RPMI8226 (cell line): ENCODE measurements at places on chromosomes 12 and 14.

DNA sequence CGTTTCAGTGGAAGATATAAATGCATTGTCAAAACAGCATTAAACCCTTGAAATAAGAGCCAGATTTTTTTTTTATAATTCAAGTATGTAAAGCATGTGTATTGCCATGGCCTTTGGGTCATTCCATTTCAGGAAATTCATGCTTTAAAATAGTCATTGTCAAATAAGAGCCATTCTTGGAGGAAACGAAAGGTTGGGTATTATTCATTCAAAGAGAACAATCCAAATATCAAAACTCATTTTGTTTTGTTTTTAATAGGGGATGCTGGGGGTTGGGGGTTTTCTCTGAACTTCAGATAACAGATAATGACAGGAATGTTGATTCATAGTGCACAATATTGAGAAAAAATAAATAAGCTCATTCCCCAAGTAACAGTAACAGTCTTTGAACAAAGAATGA lies 174.4 kb upstream of the NUDT4 start:
- DNase-seq = no peak

GRCh38 chr12:5513406-5513805 lies 81.5 kb downstream of the NTF3 start:
- DNase-seq = no peak

DNA sequence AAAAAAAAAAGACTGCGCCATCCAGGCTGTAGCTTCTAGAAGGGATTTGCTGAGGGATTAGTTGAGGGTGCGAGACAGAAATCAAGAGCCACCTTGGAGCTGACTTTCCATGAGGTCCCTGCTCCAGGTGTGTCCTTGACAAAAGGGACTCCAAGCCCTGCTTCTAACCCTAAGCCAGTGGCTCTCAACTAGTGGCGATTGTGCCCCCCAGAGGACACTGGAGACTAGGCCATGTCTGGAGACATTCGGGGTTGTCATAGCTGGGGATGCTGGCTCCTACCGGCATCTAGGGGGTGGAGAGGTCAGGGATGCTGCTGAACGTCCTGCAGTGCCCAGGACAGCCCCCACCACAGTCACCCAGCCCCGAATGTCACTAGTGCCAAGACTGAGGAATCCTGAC lies 40.6 kb downstream of the SPRING1 start:
- DNase-seq = peak; percentile 68

DNA sequence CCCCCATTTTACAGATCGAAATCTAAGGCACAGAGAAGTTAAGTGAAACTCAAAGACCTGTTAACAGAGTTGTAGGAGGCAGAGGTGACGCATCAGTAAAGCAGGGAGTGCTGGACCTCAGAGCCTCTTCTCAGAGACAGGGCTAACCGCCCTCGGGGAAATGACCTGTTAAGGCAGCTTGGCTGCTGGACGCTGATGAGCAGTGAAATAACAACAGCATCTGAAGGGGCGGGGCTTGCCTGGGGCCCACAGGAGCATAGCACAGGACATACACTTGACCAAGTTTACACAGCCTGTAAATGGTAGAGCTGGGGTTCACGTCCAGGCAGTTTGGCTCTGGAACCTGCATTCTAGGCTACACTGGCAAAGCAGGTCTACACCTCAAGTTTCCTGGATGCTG lies 39.3 kb downstream of the LRTM2 start:
- no peak for DNase-seq

DNA sequence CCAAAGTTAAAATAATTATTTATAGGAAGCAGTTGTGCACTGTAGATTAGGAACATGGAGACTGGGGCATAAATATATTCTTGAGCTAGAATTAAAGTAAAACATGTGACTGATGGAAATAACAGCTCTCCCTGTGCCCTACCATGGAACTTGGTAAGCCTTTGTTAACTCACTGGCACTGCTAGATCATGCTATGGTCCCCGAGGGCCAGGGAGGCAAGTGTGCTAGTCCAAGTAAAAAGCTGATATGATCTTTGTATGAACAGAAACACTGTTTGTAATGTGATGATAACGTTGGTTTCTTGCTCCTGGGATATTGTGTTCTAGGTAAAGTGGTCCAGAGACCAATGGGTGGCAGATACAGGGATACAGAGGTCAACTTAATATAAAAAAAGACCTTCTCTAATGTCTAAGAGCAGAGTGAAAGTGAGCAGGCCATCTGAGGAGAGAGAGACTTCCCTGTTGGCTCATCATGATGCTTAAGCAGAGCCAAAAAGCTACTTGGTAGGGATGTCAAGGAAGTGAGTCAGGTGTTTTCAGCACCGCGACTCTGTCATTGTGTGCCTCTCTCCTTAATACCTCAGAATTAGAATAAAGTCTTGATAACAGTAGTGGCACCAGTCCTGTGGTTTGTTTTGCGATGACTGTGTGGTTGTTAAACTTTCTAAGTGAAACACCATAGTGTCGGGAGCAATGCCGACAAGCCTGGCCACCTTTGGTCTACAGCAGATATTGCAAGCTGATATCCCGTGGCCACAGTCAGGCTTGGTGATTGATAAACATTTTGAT lies 27.6 kb downstream of the BICD1 start:
- peak; percentile 66 for DNase-seq

DNA sequence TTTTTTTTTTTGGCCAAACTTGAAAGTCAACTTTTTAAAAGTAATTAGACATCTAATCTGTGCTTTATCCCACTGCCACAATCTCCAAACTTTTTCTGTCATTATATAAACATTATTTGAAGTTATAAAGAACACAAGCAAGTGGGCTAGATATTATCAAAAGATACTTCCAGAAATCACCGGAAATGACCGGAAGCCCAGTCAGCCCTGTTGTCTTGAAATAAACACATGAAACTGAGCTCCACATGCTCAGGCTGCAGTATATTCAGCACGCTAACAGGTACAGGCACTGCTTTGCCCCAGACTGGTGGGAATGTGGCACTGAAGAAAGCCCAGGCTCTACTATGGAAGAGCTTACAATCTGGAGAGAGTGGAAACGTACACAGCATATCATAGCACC lies 158.9 kb upstream of the PLEKHG7 start:
- DNase-seq = no peak

- DNase-seq = peak; percentile 42
Observed at GRCh38 chr12:18224745-18225144, 36.6 kb upstream of the PIK3C2G start.

- DNase-seq = peak; percentile 34
Observed at GRCh38 chr12:43758247-43758727, 303 bp downstream of the PUS7L start.

DNA sequence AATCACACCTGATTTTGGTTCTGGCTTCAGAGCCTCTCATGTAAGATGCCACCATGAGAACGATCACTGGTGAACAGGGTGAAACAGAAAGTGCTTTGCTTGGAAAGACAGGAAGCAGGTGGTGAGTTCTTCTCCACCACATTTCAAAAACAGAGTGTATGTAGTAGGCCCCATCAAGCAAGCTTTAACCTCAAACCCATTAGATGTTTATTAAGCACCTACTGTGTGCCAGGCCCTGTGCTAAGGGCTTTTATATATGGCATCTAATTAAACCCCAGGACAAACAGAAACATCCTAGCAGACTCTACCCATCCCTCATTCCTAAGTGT lies 47.8 kb upstream of the MED13L start:
- peak; percentile 77 for DNase-seq

GRCh38 chr12:24379433-24379832 lies 430.0 kb upstream of the SOX5 start:
- no peak for DNase-seq

GRCh38 chr12:96623155-96623554 lies 133.8 kb downstream of the CFAP54 start:
- DNase-seq = no peak

- no peak for DNase-seq
Observed at GRCh38 chr14:68418174-68419118, 374.4 kb downstream of the ZFP36L1 start.

- DNase-seq = no peak
Observed at GRCh38 chr14:24064091-24064795, 7.1 kb upstream of the CPNE6 start.

DNA sequence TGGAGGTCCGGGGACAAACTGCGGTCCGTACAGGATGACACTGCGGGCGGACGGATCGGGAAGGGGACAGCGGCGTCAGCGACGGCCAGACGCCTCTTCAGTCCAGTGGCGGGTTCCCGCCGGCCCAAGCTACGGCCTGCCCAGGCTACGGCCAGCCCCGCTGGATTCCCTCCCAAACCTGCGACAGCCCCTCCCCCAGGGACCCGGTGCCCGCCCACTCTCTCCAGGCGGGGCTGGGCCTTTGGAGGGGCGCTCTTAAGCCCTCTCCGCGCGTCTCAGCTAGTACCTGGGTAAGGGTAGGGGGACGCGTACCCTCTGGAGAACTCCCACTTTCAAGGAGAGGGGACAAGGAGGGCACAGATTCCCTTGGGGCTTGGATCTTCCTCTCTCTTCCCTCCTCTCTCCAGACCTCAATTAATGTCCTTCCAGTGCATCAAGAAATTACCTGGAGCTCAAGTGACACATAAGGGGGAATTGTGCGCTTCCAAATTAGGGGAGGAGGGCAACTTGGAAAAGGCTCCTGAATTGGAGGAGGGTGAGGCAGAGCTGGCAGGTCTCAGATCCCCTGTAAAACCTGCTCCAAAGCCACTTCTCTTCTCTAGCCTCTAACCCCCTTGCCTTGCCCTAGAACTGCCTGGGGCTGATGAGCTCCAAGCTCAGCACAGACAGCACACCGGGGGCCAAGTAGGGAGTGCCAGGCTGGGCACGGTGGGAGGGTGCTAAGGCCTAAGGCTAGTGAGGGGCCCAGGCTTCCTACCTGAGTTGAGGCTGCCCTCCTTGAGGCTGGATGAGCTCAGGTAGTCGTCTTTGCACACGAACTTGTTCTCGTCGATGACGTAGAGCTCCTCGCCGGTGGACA lies 3.1 kb downstream of the LHX5 start:
- DNase-seq = no peak

DNA sequence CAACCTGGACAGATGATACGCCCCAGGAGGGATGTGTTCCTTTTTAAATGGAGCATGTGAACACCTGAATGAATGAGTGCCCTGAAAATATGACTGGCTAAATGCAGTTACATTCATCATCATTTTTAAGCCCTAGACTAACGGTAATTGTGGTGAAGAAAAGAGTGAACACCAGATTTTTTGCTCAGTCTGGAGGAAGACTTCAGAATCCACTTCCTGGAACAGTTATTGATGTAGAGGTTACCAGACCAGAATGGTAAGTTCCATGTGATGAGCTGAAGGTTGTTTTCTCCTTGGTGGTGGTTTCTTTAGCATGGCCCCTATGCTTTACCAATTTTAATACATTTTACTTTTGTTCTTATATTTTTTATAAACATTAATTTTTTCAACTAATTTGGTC lies 29.3 kb downstream of the PIWIL1 start:
- no peak for DNase-seq

GRCh38 chr12:32486158-32486557 lies 86.8 kb downstream of the FGD4 start:
- DNase-seq = no peak

DNA sequence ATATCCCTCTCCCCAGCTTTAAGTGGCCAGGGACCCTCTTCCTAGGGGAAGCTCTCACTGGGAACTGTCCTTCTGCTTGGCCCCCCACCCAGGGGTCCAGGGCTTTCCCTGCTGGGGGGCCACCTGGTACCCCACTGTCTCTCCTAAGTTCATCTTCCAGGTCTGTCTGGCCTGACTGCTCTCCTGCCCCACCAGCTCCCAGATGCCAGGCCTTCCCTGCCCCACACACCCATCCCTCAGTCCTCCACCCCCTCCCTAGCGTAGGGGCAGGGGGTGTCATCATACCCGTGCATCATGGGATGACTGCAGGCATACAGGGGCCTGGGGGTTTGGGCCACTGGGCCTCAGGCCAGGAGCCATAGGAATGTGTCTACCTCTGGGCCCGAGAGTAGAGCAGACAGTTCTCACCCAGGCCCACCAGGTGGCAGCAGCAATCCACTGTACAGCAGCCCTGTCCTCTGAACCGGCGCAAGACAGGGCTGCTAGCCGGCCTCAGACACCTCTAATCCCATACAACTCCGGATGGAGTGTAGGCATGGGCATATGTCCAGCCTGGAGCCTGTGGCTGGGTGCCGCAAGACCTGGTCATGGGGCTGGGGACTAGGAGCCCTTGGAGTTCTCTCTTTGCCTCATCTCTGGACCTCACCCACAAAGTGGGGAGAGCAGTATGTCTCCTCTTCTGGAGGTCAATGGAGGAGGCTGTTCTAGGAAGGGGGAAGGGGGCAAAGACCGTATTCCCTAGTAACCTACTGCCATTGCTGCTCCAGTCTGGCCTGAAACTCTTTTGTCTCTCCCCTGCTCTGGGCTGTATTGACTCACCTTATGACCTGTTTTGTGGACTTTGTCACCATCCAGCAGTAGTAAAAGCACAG lies 10.0 kb upstream of the SMARCD1 start:
- peak; percentile 81 for DNase-seq

DNA sequence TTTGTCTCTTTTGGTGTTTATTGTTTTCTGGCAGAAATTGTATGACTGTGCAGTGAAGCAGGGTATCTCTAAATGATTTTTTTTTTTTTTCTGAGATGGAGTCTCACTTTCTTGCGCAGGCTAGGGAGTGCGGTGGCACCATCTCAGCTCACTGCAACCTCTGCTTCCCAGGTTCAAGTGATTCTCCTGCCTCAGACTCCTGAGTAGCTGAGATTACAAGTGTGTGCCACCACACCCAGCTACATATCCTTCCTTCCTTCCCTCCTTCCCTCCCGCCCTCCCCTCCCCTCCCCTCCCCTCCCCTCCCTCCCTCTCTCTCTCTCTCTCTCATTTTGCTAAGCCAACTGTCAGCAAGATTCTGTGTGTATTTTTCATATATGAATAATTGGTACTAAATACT lies 94.4 kb downstream of the PPHLN1 start:
- no peak for DNase-seq

DNA sequence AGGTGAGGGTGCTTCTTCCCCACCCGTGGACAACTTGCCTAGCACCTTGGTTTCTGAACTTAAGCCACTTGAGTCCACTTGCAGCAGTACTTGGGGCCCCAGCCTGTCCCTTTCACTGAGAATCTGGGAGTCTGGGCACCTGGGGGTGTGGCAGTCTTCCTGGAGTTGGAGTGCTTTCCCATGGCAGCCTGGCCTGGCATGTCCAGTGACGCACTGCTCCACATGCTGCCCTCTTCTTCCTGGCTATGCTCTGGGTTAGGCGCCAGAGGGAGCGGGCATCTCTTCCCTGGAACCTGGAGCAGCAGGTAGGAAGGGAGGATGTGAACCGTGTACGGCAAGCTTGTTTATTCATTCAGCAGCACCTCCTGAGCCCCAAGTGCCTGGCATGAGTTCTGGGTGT lies 76.4 kb downstream of the PAPOLA start:
- no peak for DNase-seq

GRCh38 chr12:25401547-25402345 lies 151.0 kb upstream of the KRAS start:
- DNase-seq = no peak

- peak; percentile 79 for DNase-seq
Observed at GRCh38 chr14:104932676-104933631, 8.3 kb downstream of the PLD4 start.

GRCh38 chr14:29458547-29458946 lies 469.1 kb downstream of the PRKD1 start:
- DNase-seq = no peak

- no peak for DNase-seq
Observed at GRCh38 chr12:57261428-57261865, 10.5 kb upstream of the STAC3 start.

- DNase-seq = no peak
Observed at GRCh38 chr12:52132754-52133161, 53.3 kb downstream of the SMIM41 start.
